ENCODE measurements at places on chromosomes 7 and 10.

GRCh38 chr7:155190688-155191087, 107.0 kb upstream of the INSIG1 start:
- peak; percentile 51 for DNase-seq

- DNase-seq = no peak
These were observed 31.3 kb downstream of the SDK1 start for GRCh38 chr7:3332308-3332707.

- no peak for DNase-seq
These were observed 37.8 kb downstream of the DPYSL4 start for GRCh38 chr10:132224343-132225072.

GRCh38 chr7:74202841-74203556, 6.8 kb upstream of the LAT2 start:
- no peak for DNase-seq

GRCh38 chr7:55189878-55190436, 171.1 kb downstream of the EGFR start:
- DNase-seq = no peak

DNA sequence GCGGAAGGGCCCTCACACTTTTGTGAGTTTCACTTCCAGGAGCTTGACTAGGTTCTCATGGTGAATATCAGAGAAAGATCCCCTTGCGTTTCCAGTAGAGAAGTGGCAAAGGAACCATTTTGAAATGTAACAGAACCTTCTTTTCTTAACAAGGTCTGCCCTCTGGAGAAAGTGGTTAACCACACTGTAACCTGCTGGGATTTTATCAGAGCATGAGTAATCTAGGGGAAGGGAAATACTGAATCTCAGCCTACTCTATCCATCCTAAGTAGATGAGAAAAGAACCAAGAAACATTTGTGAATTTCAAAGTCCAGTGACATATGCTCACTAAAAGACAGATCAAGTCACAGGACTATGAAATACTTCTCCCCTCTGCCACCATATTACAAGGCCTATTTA, 235.5 kb downstream of the ZEB1 start:
- peak; percentile 6 for DNase-seq

DNA sequence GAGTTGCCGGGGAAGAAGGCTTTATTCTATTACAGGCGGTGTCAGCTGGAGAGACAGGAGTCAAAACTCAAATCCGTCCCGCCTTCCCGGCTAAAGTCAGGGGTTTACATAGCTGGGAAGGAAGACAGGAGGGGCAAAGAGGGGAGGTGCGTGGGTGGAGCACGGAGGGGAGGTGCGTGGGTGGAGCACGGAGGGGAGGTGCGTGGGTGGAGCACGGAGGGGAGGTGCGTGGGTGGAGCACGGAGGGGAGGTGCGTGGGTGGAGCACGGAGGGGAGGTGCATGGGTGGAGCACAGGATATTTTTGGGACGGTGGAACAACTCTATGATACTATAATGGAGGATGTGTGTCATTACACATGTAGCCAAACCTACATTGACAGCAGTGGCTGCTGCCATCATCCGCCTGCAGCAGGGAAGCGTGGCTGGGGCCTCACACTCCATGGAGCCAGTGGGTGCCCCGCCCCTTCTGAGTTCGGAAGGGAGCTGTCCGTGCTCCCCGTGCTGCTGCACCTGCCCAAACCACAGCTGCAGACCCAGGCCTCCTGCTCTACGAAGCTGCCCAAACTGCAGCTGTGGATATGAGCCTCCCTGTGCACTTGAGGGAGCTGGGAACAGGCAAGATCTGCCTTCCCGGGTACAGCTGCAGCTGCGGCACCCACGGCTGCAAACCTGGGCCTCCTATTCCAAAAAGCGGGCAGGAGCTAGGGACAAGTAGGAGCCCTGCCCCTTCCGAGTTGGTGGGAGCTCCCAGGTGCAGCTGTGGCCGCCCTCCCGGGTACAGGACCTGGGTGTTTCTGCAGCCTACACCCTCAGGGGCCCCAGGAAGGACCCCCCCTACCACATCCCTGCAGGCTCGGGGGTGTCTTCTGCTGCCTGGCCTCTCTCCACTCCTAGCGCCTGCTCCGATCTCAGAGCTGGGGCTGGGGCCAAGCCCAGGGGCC, 119.4 kb downstream of the DYNC2I1 start:
- no peak for DNase-seq

DNA sequence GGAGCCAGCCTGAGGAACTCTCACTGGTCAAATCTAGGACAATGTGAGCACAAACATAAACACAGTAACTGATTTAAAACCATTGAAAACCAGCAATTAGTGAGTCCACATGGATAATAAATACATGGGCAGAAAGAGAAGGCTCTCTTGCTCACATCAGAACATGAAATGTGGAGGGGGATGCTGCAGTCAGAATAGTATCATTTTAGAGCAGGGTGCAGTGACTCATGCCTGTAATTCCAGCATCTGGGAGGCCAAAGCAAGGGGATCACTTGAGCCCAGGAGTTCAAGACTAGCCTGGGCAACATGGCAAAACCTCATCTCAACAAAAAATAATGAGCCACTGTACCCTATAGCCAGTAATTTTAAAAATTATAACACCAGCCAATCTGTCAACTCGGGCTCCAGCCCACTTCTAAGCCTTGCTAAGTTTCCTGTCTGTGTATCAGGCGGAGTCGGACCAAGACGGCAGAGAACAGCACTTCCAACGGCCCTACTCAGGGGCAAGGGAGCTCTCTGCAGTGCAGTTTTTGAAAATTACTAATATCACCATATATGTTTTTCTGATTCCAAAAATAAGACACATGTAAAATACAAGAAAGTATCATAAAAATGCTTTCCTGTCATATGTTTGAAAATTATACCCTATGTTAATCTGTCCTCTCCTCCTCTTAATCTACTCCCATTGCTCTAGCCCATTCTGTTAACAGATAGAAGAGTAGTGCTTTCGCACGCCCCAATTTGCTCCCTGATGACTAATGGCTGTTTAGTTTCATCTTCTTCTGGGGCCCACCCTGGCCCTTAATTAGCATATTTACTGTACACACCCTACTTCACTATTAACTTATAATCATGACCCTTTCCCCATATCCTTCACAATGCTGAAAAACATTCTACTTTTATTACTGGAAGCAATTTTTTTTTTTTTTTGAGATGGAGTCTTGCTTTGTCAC, 17.1 kb downstream of the URGCP start:
- no peak for DNase-seq

DNA sequence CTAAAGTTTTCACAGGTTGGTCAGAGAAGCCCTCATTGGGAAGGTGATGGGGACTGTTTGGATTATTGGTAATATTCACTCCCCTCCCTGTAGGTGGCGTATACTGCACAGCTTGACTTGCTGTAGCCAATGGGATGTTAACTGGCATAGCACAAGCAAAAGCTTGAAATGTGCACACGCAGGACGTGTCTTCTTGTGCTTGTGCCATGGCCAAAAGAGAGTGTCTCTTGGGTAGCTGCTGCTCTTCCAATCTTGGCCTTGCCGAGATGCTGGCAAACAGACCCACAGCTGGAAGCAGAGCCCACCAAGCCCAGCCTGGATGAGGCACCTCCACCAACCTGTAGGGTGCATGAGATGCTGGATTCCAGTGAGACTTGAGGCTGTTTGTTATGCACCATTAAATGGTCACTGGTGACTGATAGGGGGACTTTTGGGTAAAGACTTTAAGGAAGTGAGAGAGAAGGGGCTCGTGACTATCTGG, 266.0 kb downstream of the GRID1 start:
- no peak for DNase-seq

- DNase-seq = no peak
These were observed 102.3 kb downstream of the JAZF1 start for GRCh38 chr7:28078036-28078901.

DNA sequence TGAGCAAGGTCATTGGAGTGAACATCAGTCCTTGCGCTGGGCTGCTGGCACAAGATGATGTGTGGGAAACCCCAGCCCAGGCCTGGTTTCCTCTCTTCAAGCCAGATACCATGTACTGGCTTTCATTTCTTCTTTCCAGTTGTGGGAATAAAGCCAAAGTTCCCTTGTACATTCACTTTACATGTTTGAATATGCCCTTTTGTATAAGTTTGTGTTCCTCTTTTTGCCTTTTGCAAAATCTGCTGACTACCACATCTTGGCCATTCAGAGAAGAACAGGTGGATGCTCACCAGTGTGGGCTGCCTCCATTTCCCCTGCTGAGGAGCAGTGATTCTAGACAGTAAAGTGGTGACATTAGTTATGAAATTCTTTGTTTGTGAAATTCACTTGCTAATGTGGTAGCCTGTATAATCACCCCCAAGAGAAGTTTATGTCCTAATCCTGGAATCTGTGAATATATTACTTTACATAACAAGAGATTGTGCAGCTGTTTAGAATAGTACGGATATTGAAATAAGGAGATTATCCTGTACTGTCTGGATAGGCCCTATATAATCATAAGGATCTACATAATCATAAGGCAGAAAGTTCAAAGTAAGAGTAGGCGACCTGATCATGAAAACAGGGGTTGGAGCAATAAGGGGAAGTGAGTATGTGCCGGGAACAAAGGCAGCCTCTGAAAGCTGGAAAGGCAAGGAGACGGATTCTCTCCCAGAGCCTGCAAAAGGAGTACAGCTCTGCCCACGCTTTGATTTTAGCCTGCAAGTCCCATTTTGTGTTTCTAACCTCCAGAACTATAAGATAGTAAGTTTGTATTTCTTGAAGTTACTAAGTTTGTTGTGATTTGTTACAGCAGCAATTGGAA, 18.8 kb upstream of the AOAH start:
- no peak for DNase-seq

GRCh38 chr10:30822693-30823465, 193.3 kb upstream of the LYZL2 start:
- DNase-seq = no peak

GRCh38 chr7:111239437-111239836, 148.5 kb downstream of the LRRN3 start:
- no peak for DNase-seq

DNA sequence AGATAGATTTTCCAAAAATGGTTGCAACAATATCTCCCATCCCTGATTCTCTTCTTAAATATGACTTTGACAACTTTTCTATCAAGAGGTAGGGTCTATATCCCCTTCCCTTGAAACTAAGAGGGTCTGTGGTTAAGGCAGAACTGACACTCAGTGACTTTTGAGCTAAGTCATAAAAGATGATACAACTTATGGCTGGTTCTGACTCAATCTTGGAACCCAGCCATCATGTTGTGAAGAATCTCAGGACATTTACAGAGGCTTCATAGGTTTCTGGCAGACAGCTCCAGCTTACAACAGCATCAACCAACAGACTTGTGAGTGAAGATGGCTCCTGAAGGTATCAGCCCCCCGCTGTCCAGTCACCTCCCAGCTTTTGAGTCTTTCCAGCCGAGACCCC, 203.5 kb downstream of the RNLS start:
- no peak for DNase-seq

GRCh38 chr7:136130511-136131303, 153.5 kb upstream of the MTPN start:
- no peak for DNase-seq

DNA sequence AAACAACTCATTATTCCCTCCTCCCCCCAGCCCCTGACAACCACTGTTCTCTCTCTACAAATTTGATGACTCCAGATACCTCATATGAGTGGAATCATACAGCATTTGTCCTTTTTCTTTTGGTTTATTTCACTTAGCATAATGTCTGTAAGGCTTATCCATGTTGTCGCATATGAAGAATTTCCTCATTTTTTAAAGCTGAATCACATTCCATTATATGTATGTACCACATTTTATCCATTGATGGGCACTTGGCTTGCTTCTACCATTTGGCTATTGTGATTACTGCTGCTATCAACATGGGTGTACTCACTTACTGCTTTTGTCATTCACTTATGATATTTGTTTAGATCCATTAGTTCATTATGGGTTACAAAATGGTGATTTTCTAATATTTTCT, 112.8 kb downstream of the BUB3 start:
- no peak for DNase-seq

DNA sequence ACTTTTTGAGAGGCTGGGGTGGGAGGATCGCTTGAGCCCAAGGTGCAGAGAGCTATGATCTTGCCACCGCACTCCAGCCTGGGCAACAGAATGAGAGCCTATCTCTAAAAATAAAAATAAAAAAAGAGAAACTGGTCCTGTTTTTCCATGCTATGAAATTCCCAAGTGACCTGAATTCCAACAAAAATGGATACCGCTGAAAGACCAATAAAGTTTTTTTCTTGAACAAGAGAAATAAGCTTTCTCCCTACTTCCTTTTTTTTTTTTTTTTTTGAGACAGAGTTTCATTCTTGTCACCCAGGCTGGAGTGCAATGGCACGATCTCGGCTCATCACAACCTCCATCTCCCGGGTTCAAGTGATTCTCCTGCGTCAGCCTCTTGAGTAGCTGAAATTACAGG, 12.5 kb upstream of the SEPHS1 start:
- no peak for DNase-seq

- DNase-seq = no peak
These were observed 266.1 kb downstream of the MTERF1 start for GRCh38 chr7:91614431-91614830.

GRCh38 chr7:155506854-155507337, 39.5 kb downstream of the CNPY1 start:
- no peak for DNase-seq

- DNase-seq = peak; percentile 80
These were observed 17.6 kb downstream of the ANXA11 start for GRCh38 chr10:80187465-80188409.

- DNase-seq = no peak
These were observed 191.3 kb downstream of the HECW1 start for GRCh38 chr7:43303740-43304241.

- DNase-seq = no peak
These were observed 79.5 kb downstream of the EZH2 start for GRCh38 chr7:148804343-148805235.

GRCh38 chr7:127908430-127909258, 122.6 kb downstream of the LRRC4 start:
- no peak for DNase-seq

Measured in GM06990 (cell line).